Hepatocyte (in vitro differentiated cells): ENCODE measurements at places on chromosomes 3 and 15.

- no peak for DNase-seq
Observed at GRCh38 chr15:40397688-40398412, 7.7 kb upstream of the IVD start.

- DNase-seq, result no peak
Observed at GRCh38 chr15:94265982-94266381, 34.6 kb downstream of the MCTP2 start.

- no peak for DNase-seq
Observed at GRCh38 chr15:101124731-101125451, 127.0 kb downstream of the CHSY1 start.

- no peak for DNase-seq
Observed at GRCh38 chr15:39200586-39200985, 380.3 kb upstream of the THBS1 start.

DNA sequence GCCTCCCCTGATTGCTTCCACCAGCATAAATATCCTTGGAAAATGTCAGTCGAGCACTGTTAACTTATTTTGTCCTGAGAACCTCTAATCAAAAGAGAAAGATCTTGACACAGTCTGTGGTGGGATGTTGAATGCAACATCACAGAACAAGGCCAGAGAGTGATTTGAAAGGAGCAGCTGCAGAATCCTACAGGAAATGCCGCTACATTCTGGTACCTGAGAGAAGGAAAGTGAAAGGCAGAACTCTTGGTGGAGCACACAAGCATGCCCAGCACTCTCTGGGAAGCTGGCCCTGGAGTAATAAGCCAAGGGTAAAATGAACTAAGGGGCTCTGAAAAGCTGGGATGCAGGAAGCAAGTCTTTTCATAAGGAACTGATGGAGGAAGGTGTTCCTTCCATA, 75.8 kb downstream of the CBLB start:
- no peak for DNase-seq

DNA sequence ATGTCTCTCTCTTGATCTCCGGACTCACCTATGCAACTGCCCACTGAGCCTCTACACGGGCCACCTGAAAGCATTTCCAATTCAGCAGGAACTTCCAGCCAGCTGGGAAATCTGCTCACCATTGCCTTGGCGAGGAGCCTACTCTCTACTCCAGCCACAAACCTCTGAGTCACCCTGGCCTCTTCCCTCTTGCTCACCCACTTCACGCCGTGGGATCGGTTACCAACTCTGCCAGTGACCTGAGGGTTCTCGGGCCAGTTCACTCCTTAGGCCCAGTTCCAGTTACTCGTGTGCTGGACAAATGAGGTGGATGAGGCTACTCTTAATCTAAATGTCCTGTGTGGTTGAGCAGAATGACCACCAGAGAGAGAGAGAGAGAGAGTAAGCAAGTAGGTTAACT, 70.1 kb downstream of the CEMIP start:
- DNase-seq, result no peak

- DNase-seq, result no peak
Observed at GRCh38 chr3:13881536-13882410, 1.9 kb upstream of the WNT7A start.

DNA sequence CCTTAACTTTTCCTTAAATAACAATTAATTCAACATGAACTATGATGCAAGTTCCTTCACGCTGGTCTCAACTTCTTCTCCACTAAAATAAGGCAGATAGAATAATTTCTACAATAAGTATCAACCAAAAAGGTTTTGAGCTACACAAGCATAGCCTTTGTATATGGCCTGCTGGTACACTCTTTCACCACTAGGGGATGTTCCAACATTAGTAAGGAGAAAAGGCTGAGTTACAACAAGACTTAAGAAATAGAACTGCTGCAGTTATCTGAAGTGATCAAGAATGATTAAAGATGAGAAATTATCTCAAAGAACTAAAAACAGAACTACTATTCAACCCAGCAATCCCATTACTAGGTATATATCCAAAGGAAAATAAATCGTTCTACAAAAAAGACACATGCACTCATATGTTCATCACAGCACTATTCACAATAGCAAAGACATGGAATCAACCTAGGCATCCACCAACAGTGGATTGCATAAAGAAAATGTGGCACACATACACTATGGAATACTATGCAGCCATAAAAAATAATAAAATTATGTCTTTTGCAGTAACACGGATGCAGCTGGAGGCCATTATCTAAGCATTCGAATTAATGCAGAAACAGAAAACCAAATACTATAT, 14.4 kb downstream of the ATP13A3 start:
- peak; percentile 73 for DNase-seq

DNA sequence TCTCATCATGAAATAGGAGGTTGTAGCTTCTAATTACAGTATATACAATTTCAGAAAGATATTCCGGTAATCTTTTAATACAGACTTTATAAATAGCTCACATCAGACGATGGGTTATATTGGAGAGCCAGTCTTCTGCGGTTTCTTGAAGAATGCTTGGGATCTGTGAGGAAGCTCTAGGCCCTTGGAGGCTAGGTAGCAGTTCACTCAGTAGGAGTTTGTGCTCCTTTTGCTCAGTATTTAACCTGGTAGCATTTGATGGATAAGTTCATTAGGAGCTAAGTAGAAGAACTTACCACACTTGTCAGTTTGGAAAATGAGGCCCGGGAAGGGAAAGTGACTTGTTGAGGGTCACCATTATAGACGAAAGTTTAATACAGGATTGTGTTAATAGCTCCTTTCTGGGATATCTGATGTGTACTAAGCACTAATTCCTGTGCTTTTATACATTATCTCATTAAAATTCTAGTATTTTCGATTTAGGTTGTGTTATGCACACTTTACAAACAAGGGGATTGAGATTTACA, 2.8 kb downstream of the FNDC3B start:
- no peak for DNase-seq

DNA sequence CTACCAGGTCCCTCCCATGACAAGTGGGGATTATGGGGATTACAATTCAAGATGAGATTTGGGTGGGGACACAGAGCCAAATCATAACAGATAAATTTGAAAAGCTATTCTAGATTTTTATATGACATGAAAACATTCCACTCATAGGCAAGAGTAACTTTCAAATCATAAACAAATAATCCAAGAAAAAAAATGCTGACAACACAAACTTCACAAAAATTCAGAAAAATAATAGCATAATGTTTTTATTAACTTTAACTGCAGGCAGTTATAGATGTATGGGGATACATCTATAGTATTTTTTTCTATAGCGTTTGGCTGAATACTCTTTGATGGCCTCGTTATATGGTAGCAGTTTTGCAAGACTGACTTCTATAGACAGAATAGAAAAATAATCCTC, 243.1 kb downstream of the ADAMTSL3 start:
- no peak for DNase-seq

GRCh38 chr3:44079916-44080315, 161.8 kb upstream of the TOPAZ1 start:
- no peak for DNase-seq

DNA sequence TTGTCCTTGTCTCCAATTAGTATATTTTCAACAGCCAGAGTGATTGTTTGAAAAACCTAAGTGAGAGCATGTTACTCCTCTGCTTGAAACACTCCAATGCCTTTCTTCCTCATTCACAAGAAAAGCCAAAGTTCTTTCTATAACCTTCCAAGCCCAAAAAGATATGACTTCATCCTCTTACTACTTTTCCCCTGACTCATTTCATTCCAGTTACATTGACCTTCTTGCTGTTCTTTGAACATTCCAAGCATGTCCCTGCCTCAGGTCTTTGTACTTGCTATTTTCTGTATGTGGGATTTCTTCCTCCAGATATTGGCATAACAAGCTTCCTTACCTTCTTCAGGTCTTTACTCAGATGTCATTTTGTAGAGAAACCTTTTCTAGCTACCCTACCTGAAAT, 28.3 kb downstream of the EHHADH start:
- DNase-seq, result no peak

- no peak for DNase-seq
Observed at GRCh38 chr3:139265131-139266016, 78.4 kb upstream of the MRPS22 start.

DNA sequence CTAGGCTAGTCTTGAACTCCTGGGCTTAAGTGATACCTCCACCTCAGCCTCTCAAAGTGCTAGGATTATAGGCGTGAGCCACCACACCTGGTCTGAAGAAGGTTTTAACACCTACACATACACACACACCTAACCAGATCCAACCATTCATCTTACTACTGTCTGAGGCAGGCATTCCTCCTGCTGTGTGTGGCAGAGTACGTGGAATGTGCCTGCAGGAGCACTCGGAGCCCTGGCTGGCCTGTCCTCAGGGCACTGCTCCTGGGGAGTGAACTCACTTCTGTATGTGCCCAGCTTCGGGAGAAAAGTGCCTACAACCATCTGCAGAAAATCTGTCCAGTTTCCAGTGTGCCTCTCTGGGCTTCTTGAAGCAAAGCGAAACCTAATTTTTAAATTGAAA, 58.2 kb upstream of the LIMD1 start:
- no peak for DNase-seq

GRCh38 chr3:46778101-46778500, 60.4 kb upstream of the PRSS50 start:
- no peak for DNase-seq

GRCh38 chr15:79467865-79468586, 35.9 kb downstream of the MINAR1 start:
- DNase-seq, result no peak

DNA sequence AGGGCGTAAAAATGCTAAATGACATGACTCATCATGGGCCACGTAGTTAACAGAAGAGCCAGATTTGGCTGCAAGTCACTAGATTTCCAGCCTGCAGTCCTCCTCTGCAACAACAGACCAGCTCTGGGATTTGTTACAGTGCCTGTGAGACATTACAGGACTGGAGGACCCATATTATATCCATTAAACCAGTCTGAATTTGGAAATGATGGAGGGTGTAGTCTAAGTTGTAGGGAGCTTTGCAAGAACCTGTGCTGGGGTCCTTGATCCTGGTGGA, 10.8 kb downstream of the ZNF774 start:
- DNase-seq, result peak; percentile 48

GRCh38 chr3:11549580-11550140, 94.1 kb downstream of the VGLL4 start:
- no peak for DNase-seq
